ENCODE measurements at places on chromosomes 11 and 22.

DNA sequence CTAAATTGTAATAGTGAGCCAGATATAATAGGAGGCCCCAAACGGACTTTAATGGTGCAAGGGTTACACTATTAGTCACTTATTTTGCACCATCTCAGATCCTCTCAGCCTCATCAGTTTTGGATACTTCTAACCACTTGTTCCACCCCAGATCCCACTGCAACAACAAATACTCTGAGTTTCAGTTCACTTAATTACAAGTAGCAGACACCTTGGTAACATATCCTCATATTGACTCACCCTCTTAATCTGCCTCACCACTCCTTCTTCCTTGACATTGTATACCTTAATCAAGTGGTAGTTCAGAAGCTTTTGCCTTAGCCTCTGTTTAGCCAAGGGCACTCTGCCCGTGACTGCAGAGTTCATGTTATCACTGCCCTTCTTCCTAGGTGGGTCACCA, 256.1 kb upstream of the UBASH3B start:
- DNase-seq = no peak

- DNase-seq = no peak
Measured at GRCh38 chr11:1759851-1760220, 3.9 kb downstream of the CTSD start.

GRCh38 chr11:111513240-111513605, 1.0 kb upstream of the BTG4 start:
- DNase-seq = no peak

GRCh38 chr22:46854125-46854870, 91.8 kb downstream of the TBC1D22A start:
- DNase-seq = no peak

DNA sequence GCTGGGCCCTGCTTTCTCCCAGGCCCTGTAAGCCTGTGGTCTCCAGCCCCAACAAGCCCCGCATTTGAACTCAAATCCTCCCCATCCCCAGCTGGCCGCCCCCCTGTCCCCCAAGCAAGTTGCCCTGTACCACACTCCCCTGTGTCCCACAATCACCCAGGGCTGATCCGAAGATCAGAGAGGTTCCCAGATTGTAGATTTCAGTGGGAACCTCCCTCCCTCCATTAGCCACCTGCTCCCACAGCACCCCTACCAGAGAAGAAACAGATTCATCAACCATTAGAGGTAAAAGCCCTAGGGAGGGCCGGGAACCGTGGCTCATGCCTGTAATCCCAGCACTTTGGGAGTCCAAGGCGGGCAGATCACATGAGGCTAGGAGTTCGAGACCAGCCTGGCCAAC, 107.5 kb downstream of the FEZ1 start:
- no peak for DNase-seq

DNA sequence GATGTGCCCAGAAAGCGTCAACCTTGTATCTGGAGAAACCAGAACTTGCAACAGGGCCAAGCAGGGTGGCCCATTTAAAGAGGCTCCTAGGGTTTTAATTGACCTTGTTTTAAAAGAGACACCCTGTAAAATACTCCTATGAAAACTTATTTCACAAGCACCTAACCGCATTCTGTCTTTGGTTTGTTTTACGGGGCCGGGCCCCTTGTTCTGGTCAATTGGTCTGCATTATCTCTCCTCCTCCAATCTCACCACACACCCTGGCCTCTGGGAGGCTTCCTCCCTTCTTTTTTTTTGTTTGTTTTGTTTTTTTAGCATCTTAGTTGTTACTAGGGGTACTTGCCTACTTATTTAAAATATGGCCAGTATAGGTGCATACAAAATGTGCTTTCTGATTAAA, 4.7 kb downstream of the EHF start:
- no peak for DNase-seq

DNA sequence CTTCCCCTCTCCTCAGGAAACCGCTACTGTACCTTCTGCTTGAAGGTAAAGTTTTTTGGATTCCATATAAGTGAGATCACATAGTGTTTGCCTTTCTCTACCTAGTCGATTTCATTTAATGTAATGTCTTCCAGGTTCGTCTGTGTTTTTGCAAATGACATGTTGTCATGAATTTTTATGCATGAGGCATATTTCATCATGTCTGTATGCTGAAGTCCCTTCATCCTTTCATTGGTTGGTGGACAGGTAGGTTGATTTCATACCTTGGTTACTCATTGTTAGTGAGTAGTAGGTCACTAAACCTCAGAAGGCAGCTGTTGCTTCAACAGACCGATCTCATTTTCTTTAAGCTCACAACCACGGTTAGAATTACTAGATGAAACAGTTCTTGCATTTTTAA, 60.3 kb downstream of the LRRC74B start:
- DNase-seq = no peak

GRCh38 chr11:132264616-132265015, 894.2 kb downstream of the NTM start:
- DNase-seq = no peak

DNA sequence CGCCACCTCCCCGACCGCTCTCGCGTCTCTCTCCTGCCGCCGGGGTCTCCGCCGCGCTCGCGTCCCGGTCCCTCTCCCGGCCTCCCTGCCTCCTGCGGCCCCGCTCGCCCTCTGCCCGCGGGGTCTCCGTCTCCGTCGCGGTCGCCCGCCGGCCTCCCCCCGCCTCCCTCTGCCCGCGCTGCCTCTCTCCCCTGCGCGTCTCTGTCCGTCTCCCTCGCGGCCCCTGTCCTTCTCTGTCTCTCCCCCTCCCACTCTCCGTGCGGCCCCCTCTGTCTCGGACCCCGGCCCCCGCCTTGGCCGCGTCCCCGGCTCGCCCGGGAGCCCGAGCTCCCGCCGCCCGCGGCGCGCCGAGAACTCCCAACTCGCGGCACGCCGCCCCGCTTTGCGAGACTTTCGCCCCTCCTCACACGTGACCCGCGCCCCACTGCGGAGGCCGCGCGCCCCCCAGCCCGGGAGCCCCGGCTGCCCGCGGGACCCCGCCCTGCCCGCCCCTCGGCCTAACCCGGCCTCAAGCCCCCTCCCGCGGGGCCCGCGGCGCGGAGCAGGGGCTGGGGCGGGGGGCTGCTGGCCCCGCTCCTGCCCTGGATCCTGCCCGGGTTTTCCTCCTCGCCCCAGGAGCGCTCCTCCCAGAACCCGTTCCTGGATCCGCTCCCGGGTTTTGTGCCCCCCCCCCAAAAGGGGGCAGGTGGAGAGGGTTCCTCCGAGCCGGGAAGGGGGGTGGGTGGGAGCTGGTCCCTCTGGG, 702 bp upstream of the KCNJ4 start:
- DNase-seq = peak; percentile 24

- no peak for DNase-seq
Measured at GRCh38 chr22:42711895-42712837, 8.5 kb downstream of the A4GALT start.

DNA sequence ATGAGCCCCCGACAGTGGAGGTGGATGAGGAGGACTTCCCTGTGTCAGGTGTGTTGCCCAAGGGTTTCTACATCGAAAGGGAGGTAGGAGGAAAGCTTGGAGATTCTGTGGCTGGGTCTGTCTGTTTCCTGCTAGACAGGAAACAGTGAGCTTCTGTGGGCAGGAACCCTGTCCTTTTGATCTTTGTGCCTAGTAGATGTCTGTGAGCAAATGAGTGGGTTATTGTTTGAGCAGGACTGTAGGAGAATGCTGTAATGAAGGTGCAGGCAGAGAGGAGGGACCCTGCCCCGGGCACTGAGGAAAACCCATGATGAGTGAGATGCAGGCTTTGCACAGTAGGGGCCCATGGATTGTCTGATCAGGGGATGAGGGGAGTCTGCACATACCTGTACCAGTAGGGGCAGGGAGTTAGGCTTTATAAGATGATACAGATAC, 14.0 kb downstream of the USP35 start:
- peak; percentile 56 for DNase-seq

DNA sequence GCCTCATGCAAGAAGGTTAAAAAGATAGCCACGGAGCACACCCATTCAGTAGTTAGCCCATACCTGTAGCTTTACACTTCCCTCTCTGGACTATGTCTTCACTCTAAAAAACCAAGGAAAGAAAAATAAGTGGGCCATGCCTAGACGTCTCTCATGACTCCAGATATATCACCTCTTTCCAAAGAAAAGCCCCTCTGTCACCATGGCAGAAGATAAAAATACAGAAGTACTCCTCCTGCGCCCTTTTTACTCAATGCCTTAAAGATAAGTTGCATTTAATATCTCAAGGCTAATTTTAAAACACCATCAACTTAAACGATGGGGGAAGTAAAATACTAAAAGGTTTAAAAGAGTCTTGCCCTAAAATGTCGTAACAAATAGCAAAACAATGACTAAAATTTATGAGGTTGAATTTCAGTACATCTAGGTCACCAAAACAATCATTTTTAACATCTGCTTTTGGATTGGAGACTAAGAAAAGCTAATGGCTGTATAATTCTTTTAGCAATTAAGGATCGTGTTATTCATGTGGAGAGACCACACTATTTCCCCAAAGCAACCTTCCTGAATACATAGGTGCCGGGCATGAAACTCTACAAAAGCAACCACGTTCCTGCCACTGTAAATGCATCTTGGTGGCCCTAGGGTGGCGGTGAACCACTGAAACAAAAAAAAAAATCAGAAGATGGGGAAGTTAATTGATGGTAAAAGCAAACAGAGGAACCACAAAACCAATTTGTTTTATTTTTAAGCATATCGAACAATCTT, 46.0 kb downstream of the CELF1 start:
- no peak for DNase-seq

DNA sequence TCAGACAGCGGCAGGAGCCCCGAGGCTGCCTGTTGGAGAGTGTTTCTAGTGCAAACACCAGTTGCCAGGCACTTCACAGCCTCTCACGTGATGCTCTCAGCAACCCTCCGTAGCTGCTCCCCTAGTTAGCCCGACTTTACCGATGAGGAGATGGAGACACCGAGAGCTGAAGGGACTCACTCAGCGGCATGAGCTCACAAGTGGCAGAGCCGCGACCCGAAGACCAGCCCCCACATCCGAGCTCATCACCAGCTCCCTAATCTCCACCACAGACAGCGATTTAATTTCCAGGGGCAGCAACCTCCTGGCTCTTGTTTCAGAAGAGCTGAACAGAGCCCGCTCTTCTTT, 28.7 kb upstream of the RTL6 start:
- DNase-seq = no peak

- peak; percentile 6 for DNase-seq
Measured at GRCh38 chr11:13210424-13210823, 67.2 kb upstream of the BMAL1 start.

DNA sequence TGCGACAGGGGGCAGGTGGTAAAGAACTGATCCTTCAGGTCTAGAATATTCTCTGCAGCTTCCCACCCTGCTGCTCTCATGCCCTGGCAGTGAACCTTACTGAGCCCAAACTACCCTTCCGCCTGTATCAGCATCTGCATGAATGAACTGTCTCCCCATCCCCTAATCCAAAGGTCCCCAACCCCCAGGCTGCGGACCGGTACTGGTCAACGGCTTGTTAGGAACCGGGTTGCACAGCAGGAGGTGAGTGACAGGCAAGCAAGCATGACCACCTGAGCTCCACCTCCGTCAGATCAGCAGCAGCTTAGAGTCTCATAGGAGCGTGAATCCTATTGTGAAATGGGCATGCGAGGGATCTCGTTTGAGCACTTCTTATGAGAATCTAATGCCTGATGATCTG, 58.2 kb upstream of the LMO1 start:
- DNase-seq = no peak

DNA sequence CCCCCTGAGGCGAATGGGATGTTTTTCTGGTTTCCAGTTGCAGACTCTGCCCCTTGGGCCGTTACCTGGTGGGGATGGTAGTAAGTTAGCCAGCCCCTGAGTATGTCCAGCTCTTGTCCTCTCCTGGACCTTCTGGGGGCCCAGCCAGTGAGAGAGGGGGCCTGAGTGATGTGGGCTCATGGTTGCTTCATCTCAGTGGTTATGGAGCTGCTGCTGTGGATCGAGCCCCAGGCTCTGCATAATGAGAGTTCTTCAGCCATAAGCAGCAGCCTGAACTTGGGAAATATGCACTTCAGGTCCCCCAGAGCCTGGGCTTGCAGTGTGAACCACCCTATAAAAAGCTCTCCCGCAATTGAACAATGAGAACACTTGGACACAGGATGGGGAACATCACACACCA, 5.9 kb downstream of the TMPRSS13 start:
- DNase-seq = no peak

DNA sequence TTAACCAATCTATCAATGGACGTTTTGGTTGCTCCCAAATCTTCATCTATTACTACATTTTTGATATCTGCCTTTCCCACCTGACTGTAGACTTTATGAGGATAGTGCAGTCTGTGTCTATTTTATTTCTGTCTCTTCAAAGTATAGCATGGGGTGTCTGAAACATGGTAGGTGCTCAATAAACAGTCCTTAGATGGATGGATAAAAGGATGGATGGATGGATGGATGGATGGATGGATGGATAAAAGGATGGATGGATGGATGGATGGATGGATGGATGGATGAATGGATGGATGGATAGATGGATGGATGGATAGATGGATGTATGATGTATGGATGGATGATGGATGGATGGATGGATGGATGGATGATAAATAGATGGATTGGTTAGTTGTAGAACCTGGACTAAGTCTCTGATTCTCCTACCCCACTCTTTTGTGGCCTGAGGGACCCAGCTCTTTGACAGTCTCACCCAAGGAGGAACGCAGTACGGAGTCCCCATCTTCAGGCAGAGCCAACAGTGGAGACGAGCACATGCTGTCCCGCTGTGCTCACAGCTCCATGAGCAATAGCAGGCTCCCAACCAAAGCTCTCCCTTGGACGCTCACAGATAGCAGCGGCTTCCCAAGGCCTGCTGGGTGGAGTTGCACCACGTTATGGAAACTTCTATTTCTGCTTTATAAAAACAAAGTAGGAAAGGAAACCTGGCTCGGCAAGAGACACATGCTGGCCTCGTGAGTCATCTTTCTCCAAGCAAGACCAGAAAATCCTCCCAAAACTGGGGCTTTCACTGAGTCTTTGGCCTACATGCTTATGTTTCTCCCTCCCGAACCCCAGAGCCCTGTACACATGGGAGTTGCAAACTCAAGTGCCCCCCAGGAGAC, 448.0 kb downstream of the MIAT start:
- DNase-seq = no peak

DNA sequence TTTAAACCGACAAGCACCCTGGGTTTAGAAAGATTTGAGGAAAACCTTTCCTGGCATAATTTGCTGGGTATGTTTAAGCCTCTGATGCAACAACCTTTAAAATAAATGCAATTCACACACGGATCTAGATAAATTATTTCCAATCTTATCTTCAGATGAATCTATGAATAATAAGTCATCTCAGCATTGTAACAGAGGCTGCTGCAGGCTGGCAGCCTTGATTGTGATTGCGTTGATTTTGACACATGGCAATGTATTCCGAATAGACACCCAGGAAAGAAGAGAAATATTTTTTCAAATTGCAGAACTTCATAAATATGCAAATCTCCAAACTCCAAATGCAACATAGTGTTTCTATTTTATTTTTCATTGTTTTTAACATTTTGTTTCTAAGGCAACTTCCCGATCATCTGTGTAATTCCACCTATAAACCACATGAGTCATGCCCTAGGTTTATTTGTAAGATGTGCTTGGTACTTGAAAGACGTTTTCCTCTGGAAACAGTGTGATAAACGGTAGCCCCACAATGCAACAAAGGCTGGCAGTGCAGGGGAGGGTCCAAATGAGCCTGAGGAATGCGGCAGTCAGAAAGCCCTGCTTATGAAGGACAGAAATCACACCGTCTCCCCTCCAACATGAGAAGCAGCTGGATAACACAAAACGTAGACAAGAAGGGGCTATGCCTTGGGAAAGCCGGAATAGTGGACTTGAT, 359.0 kb downstream of the BRD1 start:
- DNase-seq = no peak

Data from T-helper 9 cell (primary cell).